CD4-positive, alpha-beta T cell treated with Interleukin-15 for 1 hour (primary cell): ENCODE measurements at places on chromosomes 3 and 15.

GRCh38 chr15:73681856-73682599, 2.2 kb upstream of the CD276 start:
- DNase-seq = no peak

DNA sequence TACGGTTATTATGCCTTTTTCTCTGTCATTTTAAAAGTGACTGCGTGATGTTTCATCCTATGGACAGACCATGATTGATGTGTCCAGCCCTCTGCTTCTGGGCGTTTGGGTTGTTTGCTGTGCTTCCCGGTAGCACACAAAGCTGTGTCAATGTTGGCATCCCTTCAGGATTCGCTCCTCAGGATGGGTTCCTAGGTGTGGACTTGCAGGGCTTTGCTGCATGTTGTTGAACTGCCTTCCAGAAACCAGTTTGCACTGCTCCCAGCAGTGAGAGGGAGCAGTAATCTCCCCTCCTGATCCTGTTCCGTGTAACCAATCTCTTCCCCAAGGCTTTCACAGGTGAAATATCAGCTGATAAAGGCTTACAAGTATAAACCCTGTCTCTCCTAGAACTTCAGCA, 787 bp downstream of the TRPM1 start:
- DNase-seq = no peak

- no peak for DNase-seq
Measured at GRCh38 chr15:100588638-100589242, 13.2 kb downstream of the LINS1 start.

GRCh38 chr3:136141291-136141785, 54.8 kb downstream of the MSL2 start:
- no peak for DNase-seq

- no peak for DNase-seq
Measured at GRCh38 chr3:139122221-139122581, 77.5 kb upstream of the PRR23C start.

DNA sequence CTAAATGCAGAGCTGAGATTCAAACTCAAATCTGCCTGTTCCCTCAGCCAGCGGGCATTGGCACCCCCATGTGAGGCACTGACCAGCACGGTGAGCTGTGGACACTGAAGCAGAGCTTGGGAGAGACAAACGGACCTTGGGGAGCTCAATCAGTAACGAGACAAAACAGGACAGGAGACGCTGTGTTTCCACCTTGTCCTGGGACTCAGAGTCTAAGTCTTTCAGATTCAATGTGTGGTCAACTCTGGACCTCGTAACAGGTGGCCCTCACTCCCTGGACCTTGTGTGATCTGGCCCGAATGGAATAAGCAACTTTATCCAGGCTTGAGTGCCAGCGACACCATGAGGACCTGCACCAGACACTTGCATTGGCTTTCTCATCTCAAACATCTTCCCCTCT, 232.5 kb downstream of the UACA start:
- no peak for DNase-seq

- DNase-seq = no peak
Measured at GRCh38 chr15:63363292-63363691, 18.4 kb downstream of the CA12 start.

- DNase-seq = peak; percentile 16
Measured at GRCh38 chr3:3800685-3801493, 1.7 kb downstream of the LRRN1 start.

GRCh38 chr3:71303627-71304200, 279.8 kb downstream of the FOXP1 start:
- DNase-seq = no peak

DNA sequence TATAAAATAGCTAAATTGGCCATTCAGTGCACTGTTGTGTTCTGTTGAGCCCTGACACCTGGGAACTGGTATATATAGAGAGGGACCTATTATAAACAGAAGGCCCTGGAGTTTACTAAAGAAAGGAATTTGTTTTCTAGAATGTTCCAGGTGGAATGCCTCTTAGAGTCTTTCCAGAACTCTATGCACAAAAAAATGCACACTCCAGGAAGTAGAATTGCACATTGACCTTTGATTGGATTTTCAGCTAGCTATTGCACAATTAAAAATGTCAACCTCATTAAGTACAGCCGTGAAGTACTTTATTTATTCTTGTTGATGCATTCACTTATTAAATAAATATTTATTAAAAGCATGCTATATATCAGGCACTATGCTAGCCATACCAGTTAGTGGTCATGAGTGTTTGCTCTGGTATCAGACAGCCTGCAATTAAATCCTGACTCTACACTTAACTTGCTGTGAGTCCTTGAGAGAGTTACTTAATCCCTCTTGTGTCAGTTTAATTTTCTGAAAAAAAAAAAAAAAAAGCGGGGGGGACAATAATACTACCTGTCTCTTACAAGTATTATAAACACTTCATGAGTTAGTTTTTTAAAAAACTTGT, 40.8 kb downstream of the NDUFB4 start:
- no peak for DNase-seq

- no peak for DNase-seq
Measured at GRCh38 chr3:187062526-187063177, 76.6 kb downstream of the RPL39L start.

DNA sequence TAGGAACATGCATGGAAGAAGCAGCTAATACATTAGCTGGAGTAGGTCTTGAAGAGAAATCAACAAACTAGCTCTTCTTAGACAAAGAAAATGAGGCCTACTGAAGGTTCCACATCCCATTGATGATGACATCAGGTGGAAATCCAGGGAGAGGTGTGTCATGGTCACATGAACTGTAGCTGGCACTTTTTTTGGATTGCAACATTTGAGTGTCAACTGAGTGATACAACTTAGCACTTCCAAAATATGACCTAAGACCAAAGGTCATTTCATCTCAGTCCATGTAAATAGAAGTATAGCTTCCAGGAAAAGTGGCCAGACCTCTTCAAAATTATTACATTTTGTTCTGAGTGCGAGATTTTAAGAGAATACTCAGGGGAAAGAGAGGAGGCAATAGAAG, 117.2 kb upstream of the MEIS2 start:
- no peak for DNase-seq

GRCh38 chr3:168341192-168341815, 245.6 kb upstream of the GOLIM4 start:
- DNase-seq = no peak

- DNase-seq = no peak
Measured at GRCh38 chr3:15637131-15637951, 35.8 kb downstream of the BTD start.

DNA sequence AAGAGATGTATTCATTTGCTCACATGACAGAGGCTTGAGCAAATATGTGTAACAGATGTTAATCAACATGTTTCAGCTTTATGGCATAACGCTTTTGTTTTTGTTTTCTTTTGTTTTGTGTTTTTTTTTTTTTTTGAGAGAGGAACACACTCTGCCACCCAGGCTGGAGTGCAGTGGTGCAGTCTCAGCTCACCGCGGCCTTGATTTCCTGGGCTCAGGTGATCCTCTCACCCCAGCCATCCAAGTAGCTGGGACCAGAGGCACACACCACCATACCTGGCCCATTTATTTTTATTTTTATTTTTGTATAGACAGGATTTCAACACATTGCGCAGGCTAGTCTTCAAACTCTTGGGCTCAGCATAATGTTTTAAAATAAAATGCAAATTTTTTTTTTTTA, 1504.4 kb upstream of the CADM2 start:
- DNase-seq = no peak

GRCh38 chr3:195914648-195915473, 6.5 kb upstream of the TNK2 start:
- DNase-seq = peak; percentile 93

DNA sequence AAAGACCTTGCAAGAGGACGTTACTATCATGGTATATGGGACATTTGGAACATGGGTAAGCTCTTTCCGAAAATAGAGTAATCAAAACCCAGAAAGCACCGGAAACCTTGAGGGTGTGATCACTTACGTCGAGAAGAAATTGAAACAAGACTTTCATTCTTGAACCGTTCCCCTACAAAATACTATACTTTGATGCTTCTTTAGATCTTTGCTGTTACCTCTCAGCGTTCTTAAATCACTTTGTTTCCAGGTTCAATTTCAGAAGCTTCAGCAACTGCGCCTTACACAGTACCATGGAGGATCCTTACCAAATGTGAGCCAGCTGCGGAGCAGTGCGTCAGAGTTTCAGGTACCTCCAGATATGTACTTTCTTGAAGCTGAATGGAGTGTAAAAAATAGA, 10.1 kb downstream of the CRTC3 start:
- peak; percentile 33 for DNase-seq

DNA sequence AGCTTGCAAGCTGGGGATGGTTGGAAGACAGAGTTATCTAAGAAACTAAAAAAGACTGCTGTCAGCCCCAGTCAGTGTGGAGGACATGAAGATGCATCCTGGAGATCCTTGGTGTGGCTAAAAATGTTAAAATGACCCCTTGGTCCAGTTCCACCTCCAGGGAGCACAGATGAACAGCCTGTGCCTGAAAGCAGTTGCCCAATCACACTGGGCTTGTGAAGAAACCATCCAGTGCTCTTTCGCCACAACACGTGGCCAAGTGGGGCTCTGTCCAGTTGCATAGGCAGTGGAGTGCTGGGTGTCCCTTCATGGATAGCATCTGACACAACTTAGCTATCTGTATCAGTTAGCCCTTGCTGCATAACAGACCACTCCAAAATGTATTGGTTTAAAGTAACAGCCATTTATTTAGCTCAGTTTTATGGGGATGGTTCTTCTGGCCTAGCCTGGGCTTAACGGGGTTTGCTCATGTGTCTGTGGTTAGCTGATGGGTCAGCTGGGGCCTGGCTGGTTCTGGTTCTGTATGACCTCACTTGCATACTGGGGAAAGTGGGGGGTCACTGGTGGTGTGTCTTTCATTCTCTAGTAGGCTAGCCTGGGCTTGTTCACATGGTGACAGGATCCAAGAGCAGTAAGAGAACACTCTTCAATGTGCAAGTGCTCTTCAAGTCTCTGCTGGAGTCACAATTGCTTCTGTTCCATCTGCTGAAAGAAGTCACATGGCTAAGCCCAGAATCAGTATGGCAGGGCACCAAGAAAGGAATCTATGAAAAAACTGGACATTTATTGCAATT, 226.2 kb downstream of the PDCD6IP start:
- DNase-seq = no peak

GRCh38 chr3:46660543-46661523, 32.6 kb downstream of the ALS2CL start:
- no peak for DNase-seq

DNA sequence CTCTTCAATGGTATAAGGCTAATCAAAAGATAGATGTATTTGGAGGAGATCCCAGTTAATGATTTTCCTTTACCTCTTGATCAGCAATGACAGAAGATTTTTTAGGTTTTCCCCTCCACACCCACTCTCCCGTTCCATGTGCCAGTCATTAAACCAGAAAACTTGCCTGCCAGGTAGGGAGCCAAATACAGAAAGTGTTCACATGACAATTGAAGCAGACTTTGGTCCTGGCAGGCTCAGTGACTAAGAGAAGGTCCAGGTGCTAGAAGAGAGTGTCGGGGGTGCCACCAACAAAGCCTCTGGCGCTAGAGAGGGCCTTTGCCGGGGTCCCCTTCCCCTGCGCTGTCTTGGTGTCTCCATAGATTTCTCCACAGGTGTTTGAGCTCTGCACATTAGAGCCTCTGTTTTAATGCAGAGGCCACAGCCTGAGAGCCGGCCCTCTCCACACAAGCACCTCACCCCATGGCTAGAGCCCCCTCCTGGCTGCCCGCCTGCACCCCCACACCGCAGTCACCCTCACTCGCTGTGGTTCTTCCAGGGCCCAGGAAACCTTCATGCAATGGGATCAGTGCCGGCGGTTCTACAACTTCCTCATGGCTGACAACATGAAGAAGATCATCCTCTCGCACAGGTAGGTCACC, 36.4 kb downstream of the RLBP1 start:
- no peak for DNase-seq

DNA sequence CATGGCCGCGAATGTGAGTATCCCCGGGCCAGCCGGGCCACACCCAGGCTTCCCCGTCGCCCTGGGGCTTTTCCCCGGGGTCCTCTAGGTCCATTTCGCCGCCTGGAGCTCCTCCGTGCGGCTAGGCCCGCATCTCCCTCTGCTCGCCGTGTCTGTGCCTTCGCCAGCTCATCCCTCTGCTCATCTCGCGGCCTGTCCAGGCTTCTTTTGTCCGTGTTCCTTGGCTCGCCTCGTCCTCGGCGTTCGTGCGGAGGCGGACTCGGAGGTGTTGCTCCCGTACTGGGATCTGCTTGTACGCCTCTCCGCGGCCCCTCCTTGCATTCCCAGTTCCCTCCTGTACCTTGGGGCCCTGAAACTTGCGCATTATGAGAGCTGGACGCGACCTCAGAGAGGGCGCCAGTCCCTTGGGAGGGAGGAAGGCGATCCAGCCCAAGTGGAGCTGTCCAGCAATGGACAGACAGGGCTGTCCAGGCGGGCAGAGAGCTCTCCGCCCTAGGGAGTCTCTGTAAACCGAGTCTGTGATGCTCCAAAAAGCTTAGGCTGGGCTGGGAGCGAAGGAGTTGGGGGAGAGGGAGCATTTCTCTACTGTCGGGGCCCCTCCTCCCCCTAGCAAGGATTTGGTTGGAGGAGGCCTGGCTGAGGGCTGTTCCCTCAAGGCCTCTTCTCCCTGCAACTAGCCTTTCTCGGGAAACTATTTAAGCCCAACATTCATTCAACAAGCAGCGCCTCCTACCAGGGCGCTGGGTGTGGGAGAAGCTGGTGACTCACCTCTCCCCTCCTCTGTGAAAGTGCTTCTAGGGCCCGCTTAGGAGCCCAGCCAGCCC, 553 bp downstream of the TMEM43 start:
- peak; percentile 67 for DNase-seq
